ENCODE measurements at places on chromosomes 1 and 21.

GRCh38 chr1:177243773-177244172 lies 73.0 kb downstream of the BRINP2 start:
- no peak for DNase-seq

DNA sequence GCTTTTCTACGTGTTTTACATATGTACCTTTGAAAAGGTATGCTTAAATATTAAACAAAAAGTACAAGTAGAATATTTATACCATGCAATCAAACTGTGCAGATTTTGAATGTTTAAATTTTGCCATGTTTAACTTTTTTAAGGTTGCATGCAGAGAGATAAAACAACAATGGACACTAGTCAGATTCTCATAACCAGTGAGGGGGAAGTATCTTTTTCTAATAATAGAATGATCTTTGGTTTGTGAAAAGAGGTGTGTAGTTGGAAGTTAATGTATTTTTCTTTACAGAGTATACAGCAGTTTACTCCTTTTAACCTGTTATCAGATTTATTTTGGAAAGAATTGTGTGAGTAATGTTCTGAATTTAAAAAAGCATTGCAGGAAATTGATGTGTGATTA lies 27.1 kb downstream of the POU2F1 start:
- DNase-seq = no peak

GRCh38 chr1:228058949-228059633 lies 23.4 kb upstream of the ARF1 start:
- DNase-seq = no peak

DNA sequence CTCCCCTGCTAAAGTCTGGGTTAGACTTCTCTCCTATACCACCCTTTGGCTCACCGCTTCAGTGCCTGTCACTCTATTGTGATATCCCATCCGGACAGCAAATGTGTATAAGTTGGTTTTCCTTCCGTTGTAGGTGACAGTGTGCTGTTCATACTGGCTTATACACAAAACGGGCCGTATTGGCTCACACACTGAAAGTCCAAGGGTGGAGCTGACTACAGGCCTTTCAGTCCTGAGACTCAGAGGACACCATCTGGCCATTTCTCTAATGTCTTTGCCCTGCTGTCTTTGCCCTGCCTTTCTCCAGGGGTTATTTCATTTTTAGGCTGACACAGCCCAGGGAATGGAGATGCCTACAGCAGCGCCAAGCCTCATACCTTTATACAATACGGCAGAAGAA lies 90.7 kb downstream of the URB2 start:
- no peak for DNase-seq

DNA sequence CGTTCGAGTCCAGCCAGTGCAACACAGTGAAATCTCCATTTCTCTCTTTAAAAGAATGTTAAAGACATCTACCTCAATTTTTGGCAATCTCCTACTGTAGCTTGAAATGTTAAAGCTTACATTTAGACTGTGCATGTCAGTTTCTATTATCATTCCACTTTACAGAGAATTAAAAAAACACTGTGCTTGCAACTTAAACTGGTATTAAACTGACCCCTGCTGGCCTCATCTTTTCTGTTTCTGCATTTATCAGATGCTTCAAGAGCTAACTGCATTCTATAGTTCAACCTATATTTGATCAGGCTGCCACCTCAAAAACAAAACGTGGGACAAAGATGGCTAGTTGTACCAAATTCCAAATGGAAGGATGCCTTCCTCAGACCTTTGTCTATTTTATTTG lies 226.5 kb downstream of the SMYD3 start:
- DNase-seq = no peak

- no peak for DNase-seq
Observed at GRCh38 chr1:109897259-109897955, 13.2 kb upstream of the CSF1 start.

GRCh38 chr1:184806296-184806721 lies 51.7 kb upstream of the EDEM3 start:
- DNase-seq = peak; percentile 56

GRCh38 chr1:43101061-43101460 lies 71.0 kb downstream of the EBNA1BP2 start:
- DNase-seq = no peak

DNA sequence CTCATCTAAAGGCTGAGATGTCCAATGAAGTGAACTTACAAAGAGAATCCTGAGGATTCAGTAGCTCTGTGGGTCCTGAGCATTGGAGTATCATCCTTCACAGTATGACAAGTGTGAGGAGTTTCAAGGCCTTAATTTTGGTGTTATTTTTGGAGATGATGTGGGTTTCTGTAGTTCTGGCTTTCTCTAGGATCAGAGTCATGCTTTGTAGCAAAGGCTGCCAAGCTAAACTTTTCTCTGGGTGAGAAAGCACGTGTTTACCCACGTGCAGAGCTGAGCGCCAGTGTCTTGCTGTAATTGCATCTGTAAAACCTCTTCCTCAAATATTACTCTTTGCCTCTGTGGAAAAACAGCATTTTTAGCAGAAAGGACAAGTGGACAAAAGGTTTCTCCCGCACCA lies 387.8 kb upstream of the LYPLAL1 start:
- no peak for DNase-seq

GRCh38 chr1:6207075-6207885 lies 1.4 kb downstream of the RNF207 start:
- no peak for DNase-seq

DNA sequence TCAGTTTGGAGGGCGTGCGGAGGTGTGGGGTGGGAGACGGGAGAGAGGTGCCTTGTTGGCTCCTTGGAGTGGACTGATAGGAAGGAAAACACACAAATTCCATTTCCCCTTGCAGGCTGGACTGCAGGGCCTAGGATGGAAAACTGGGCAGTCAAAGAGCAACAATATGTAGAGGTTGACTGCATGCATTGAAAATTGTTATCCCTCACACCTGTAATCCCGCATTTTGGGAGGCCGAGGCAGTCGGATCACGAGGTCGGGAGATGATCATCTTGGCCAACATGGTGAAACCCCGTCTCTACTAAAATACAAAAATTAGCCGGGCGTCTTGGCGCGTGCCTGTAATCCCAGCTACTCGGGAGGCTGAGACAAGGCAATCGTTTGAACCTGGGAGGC lies 128.2 kb downstream of the PPIAL4G start:
- no peak for DNase-seq

DNA sequence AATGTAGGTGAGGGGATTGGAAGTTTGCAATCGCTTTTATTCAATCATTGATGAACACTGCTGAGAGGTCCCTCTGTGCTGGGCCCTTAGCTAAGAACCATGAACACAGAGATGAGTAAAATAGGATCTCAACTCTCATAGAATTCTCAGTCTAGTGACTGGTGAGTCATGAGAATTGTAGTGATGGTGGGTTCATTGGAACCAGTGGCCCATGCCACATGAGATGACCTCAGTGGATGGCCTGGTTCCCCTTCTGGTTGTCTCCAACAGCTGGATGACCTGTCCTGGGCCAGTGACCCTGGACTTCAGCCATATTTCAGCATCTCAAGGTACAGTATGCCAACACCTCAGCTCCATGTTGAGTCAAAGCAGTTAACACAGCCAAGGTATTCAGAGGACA lies 21.3 kb upstream of the S100A10 start:
- DNase-seq = no peak

DNA sequence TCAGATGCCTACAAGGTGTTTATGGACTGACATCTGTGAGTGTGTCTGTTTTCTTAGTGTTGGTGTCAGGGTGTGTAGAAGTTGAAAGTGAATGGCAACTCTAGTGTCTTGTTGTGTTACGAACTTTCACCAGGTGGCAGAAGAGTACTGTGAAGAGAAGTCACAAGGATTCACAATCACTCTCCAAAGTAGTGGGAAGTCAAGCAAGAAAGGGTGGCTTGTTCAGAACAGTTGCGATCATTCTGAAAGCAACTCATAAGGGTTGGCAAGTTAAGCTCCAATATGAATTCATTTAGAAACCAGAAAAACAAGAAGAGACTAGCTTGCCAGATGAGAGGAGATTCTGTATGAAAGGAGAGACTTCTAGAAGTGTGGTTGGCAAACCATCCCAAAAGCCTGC lies 86.1 kb downstream of the FASLG start:
- no peak for DNase-seq

DNA sequence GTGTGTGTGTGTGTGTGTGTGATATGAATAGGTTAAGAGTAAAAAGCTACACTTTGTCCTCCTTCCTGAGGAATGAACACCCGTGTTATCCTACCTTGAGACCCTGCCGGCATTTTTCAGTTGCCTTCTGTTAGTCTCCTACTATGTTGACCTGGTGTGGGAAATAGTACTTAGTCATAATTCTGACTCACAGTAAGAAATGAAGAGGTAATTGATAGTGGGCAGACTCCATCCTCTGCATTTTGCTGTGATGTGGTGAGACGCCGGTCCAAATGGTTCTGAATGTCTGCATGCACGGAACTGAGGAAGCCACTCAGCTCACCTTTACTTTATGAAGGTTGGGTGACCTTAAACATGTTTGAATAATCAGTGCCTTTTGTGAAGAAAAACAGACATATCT lies 12.6 kb downstream of the CD101 start:
- DNase-seq = no peak

GRCh38 chr1:199546323-199546722 lies 481.2 kb upstream of the NR5A2 start:
- DNase-seq = no peak

DNA sequence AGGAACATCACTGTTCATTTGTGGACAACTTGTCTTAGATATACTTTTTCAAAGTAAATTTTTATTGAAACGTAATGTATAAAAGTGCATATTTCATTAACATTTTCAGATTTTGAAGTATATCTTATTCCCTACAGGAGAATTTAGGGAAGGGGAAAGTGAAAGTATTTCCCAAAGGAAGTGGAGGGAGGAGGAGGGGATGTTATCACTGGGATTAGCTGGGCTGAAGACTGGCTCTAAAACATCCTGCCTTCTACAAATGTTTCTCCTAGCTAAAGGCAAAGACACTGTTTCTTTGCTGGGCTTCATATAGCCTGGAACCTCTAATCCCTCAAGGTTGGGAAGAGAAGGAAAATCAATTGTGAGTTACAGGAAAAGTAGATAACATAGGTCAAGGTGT lies 7.1 kb upstream of the ZNF697 start:
- no peak for DNase-seq

DNA sequence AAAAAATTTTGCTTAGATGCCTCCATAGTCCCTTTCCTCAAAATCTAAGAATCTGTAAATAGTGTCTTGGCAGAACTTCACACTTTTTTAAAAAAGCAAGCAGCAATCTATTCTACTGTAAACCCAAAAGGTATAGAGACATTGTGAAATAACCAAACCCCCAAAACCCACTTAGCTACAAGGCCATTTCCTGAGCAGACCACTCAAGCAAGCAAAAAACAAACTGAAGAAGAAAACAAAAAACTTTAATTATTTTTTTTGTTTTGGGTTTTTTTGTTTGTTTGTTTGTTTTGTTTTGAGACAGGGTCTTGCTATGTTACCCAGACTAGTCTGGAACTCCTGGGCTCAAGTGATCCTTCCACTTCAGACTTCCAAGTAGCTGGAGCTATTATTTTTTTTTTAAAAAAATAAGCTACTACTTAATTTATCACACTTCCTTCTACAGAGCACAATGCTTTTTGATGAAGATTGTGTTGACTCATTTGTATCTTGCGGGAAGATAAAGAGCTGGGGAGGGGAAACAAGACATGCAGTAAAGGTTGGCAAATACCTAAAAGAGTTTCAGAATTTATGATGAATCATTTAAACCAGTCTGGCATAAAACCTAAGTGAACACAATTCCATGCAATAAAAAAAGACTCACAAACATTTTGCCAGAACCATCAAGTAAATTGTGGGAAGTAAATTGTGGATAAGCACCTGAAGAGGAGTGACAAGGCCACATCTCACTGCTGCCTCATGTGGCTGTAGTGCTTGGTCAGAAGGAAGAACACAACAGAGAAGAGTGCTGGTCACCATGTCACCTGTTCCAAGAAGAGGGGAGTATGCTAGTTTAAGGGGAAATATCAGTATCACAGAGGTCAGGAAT lies 2.7 kb upstream of the PTPN22 start:
- no peak for DNase-seq

- DNase-seq = no peak
Observed at GRCh38 chr1:116258668-116259419, 114.2 kb upstream of the ATP1A1 start.

DNA sequence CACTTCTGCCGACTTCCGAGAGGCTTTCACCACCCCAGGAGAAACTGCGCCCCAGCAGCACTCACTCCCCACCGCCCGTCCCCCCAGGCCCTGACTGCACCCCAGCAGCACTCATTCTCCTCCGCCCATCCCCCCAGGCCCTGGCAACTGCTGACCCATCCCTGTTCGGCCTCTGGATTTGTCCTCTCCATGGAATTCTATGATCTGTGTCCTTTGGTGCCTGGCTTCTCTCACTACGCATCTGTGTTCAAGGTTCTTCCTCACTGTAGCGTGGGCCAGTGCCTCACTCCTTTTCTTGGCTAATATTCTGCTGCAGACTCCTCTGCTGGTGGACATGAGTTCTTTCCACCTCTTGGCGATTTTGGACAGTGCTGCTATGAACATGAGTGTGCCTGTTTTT lies 121.8 kb upstream of the ARHGEF16 start:
- DNase-seq = no peak

GRCh38 chr1:75308365-75308764 lies 174.2 kb downstream of the LHX8 start:
- DNase-seq = no peak

DNA sequence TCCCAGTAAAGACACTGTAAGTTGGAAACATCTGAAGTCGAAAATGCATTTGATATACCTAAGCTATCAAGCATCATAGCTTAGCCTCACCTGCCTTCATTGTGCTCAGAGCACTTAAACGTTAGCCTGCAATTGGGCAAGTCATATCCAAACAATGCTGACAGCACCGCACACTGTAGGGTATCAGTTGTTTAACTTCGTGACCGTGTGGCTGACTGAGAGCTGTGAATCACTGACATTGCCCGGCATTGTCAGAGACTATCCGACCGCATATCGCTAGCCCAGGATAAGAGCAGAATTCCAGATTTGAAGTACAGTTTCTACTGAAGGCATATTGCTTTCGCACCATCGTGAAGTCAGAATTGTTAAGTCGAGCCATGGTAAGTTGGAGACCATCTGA lies 41.5 kb downstream of the GALNT2 start:
- no peak for DNase-seq

- DNase-seq = no peak
Observed at GRCh38 chr1:152511596-152511995, 993 bp downstream of the LCE5A start.

DNA sequence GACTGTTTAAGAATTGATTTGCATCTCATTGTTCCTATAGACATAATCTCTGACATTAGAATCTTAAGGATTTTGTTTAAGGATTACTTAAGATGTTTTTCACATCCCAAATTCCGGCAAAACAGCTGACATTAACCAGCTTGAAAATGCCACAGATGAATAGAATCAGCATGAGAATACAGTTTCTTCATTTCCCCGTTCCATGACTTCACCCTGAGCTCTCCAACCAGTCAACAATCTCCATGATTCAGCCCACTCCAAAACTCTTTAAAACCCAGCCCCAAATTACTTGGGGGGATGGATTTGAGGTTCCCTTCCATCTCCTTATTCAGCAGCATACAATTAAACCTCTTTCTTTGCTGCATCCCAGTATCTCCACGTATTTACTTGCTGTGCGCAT lies 201.0 kb downstream of the LYPLAL1 start:
- DNase-seq = no peak
